ENCODE measurements at places on chromosomes 1 and 21.

DNA sequence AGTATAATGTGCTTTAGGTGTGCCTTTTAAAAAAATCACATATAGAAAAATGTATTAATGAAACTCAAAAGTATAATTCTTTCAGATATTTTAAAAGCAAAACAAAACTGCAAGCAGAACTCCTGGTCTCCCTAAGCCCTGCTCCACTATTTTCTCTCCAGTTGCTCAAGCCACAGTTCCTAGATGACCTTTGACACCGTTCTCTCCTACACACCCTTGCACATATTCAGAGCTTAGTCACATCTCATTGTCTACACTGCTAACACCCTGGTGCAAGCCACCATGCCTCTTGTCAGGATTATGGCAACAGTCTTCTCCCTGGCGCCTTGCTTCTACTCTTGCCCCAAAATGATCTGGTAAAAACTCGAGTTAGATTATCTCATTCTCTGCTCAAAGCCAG is 50.2 kb upstream of the ROR1 start:
- no peak for DNase-seq

GRCh38 chr1:21814241-21814918 is 2.3 kb downstream of the LDLRAD2 start:
- no peak for DNase-seq

GRCh38 chr1:220521778-220522177 is 6.2 kb upstream of the MARK1 start:
- DNase-seq: peak; percentile 89

GRCh38 chr1:95006681-95007080 is 66.1 kb downstream of the ALG14 start:
- no peak for DNase-seq

- DNase-seq: no peak
Observed at GRCh38 chr1:13584876-13585611, 1.4 kb downstream of the PDPN start.

GRCh38 chr1:247210062-247210375 is 38.2 kb upstream of the ZNF124 start:
- DNase-seq: peak; percentile 62
